ENCODE measurements at places on chromosomes 3 and 15.
A peak's percentile ranks its signal among the peaks of the same experiment; 100 is the strongest.

DNA sequence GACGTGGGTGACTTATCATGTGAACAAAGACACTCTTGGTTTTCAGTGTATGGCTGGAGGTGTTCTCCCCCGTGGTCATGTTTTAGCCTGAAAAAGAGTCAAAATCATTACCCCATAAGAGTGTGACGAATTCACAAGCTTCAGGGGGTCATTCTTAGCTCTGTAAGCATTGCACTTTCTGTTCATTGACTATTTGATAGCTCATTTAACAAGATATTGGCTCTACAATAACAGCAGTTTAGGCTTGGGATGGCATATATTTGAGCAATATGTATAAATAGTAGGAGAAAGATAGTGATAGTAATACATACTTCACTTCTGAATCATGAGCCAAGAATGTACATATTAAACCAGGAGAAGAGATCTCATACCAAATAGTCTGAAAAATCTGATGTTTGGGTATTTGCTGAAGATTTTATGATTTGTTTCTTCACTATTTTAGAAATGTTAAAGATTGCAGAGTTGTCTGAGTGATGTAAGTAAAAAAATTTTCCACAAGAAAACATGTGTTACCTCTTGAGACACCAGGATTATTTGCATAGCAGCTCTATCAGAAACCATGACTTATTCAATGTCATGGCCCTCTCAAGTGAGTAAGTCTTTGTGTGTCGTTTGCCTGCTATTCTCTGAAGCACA, 996.0 kb downstream of the OTOL1 start:
- no peak for DNase-seq

GRCh38 chr3:138196023-138196422, 8.9 kb downstream of the ARMC8 start:
- no peak for DNase-seq

GRCh38 chr15:37087131-37087588, 13.2 kb downstream of the MEIS2 start:
- DNase-seq = no peak

DNA sequence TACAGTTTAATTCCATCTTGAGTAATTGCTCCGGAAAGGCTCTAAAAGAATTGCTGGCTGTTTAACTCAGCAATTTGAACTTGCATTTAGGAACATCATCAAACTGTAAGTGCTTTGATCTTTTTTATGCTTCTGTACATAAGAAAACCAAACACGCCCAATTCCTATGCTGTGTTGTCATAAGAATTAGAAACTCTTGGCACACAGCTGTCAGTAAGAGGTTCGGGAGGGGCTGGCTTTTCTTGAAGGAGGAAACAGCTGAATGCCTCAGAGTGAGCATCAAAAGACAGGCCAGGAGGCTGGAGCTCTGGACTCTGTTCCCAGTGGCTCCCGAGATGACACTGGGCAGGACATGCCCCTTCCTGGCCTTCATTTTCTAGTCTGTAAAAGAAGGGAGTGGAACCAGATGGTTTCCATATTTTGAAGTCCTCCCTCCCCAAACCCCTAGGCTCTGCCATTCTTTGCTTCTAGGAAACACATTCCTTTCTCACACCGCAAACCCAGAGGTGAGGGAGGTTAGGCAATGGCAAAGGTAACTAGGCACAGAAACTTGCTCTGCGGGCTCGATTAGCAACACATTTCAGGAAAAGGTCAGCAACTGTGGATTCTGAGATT, 73.7 kb upstream of the DLG1 start:
- DNase-seq = no peak

- peak; percentile 97 for DNase-seq
These were observed 35.4 kb downstream of the EHD4 start for GRCh38 chr15:41936649-41937567.

DNA sequence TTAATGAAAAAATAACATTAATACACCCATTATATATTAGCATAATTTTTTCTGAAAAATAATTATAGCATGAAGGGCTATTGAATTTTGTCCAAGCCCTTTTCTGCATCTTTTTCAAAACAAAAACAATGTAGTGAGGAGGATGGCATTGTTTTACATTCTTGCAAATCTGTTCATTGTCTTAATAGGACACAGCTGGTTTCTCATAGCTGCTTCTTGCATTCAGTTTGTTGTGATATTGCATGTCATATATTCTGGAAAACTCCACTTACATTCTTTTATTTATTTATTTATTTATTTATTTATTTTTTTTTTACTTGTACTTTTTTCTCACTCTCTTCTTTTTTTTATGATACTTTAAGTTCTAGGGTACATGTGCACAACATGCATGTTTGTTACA, 107.4 kb downstream of the NR1D2 start:
- no peak for DNase-seq

DNA sequence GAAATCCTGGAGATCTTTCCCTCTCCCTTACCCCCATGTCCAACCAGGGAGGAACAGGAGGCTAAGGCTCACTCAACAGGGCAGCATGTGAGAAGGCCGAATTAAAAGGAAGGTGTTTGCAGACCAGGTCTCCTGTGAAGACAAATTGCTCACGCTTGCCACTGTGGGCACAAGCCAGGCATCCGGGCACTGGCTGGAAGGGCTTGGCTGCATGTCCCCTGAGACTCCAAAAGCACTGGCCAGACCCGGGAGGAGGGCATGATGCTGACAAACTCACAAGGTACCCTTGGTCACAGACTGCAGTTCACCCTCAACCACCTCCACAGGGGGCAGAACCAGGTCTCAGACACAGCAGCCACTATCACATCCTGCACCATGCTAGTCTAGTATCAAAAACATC, 113.7 kb upstream of the NSMCE3 start:
- DNase-seq = no peak

DNA sequence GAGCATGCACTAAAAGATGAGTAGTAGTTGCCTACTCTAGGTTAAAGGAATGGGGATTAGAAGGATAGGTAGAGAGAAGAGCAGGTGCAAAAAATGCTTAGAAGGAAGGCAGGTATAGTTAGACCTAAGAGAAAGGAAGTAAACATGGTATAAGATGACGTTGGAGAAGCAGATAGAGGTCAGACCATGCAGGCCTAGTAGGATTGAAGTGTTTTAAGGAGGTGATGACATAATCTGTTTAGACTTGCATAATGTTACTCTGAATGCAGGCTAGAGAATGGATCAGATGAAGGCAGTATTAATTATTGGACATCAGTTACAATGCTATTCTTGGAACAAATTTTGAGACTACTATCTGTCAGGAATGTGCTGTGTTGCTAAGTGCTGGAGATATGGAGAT, 11.1 kb upstream of the ECT2 start:
- DNase-seq = no peak

DNA sequence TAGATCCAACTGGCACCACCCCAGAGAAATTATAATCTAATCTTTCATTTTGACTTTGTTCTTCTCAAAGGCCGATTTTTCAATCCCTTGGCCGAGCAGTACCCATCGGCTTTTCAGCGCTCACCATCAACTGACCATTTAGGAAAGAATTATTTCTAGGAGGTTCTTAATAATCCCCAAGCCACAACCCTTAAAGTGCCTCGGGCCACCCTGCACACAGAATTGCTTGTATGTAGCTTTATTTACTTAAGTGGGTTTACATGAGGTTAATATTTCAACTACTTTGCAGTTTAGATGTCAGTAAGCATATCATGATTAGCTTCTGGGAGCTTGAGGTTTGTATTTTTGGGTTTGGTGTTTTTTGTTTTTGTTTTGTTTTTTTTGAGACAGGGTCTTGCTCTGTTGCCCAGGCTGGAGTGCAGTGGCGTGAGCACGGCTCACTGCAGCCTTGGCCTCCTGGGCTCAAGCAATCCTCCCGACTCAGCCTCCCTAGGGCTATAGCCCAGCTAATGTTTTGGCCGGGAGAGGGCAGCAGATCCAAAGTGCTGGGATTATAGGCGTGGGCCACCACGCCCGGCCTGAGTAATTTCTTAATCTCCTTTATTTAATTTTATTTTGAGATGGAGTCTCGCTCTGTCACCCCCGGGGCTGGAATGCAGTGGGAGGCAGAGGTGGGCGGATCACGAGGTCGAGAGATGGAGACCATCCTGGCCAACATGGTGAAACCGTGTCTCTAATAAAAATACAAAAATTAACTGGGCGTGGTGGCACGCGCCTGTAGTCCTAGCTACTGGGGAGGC, 801 bp upstream of the CDAN1 start:
- DNase-seq = no peak

- peak; percentile 44 for DNase-seq
These were observed 76.1 kb upstream of the PLSCR4 start for GRCh38 chr3:146326875-146327543.

GRCh38 chr3:147538034-147538433, 128.9 kb downstream of the ZIC1 start:
- DNase-seq = no peak

GRCh38 chr3:162332344-162332743, 835.7 kb downstream of the OTOL1 start:
- DNase-seq = no peak

DNA sequence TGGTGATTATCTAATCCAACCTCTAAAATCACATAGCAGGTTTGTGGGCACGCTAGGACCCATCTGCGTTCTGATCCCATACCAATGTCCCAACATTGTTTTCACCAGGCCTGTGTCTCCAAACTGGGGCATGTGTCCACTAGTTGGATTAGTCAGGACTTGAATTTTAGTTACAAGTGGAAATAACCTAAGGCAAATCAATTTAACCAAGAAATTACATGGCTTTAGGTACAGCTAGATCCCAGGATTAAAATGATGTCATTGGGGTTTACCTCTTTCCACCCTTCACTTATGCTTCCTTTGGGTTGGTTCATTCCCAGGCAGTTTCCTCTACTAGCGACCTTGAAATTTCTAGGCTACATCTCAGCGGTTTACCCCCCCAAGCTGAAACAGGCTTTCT, 47.2 kb upstream of the PXYLP1 start:
- DNase-seq = no peak

DNA sequence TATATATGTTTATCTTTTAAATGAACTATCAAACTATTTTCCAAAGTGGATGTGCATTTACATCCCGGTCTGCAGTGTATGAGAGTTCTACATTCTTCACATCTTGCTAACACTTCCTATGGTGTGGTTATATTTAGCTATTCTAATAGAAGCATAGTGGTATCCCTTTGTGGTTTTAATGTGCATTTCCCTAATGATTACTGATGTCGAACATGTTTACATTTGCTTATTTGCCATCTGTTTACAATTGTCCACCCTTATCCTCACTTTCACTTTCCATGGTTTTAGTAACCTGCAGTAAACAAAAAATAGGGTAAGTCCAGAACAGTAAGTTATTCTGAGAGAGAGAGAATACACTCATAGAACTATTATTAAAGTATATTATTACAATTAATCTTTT, 360.5 kb upstream of the NAALADL2 start:
- DNase-seq = no peak

- DNase-seq = no peak
These were observed 88.9 kb downstream of the SUCNR1 start for GRCh38 chr3:151962352-151962751.

- no peak for DNase-seq
These were observed 4.7 kb downstream of the SEMA3G start for GRCh38 chr3:52440249-52440551.

DNA sequence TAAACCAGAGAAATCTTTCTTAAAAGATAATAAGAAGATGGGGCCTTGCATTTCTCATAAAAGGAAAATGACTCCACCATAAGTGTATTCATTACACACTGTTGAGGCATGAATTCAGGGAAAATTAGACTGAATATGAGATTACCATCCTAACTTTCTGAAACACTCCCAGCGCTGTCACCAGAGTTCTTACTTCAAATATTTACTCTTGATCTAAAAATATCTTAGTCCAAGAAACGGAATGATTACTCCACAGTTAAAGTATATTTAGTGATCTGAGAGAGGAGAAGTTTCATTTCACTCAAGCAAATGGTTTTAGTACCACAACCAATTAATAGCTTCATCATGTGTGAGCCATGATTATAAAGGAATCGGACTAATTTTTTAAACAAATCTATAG, 300.3 kb downstream of the ZBTB20 start:
- DNase-seq = no peak

GRCh38 chr15:64634027-64634426, 141.4 kb downstream of the RBPMS2 start:
- no peak for DNase-seq

- DNase-seq = no peak
These were observed 11.1 kb downstream of the TMEM62 start for GRCh38 chr15:43144512-43144911.
